ENCODE measurements at places on chromosomes 1 and 21.

DNA sequence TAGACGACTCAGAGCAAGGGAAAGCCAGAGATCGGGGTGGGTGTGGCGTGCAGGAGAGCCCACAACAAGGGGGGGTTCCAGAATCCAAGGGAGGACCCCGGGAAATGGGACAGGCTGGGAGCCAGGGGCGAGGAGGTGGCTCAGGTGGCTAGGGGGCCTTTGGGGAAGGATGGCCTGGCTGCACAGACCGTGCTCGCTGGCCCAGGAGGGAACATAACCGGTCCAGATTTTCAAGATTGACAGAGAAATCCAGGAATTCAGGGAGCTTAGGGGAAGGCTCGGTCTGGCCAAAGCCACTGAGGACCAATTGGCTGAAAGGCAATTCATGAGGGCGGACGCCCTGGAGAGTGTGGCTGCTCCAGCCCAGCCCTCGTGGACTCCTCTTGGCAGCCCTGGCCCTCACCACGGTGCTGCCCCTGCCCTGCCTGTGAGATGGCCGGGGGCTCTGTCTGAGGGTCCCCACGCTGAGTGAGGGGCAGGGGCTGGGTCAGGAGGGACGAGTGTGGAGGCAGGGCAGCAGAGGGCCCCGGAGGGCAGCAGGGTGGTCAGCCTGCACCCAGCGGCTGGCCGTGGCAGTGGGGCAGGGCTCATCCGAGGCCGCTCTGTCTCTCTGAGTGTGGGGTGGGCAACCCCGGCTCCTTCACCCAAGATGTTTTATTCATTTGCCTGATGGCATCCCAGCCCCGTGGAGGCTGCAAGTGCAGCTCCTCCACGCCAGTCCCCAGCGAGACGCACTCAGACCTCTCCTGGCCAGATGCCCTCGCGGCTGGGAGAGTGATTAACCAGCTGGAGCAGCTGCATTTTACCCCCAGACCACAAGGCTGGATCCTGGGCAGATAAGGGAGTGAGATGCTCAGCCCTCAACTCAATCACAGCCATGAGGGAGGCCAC, 5.6 kb upstream of the LRRC3 start:
- no peak for DNase-seq

GRCh38 chr1:186564582-186564981, 103.7 kb upstream of the PDC start:
- DNase-seq, result no peak

DNA sequence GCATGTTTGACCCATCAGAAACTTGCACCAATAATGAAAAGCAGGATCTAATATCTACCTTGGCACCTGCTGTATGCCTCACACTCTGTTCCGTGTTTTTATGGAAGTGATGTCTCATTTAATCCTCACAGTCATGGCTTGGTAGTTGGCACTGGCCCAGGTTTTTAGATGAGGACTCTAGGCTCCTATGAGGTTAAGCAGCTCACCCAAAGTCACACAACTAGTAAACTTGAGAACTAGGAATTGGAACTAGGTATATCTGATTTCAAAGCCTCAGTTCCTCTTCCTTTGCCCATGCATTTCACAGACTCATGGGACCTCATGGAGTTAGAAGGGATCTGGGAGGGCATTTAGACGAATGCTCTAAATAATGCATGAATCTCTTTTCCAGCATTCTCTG, 21.3 kb upstream of the TARBP1 start:
- no peak for DNase-seq

DNA sequence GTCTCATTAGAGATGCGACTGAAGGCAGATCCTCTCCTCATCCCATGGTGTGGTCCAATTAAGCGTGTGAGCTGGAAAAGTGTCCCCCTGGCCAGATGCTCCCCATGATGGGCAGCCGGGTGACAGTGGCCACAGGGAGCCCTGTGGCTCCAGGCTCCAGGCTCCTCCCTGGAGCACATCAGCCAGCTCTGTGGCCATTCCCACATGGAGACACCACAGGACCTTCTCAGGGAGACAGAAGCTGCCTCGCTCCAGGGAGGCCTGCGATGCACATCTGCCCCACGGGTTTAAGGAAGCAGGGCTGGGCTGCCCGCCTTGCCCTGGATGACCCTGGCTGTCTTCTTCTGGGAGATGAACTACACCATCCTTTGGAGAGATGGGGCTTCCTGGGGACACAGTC, 99.9 kb upstream of the TLR5 start:
- no peak for DNase-seq

GRCh38 chr1:78527706-78528105, 36.9 kb downstream of the PTGFR start:
- DNase-seq, result no peak

DNA sequence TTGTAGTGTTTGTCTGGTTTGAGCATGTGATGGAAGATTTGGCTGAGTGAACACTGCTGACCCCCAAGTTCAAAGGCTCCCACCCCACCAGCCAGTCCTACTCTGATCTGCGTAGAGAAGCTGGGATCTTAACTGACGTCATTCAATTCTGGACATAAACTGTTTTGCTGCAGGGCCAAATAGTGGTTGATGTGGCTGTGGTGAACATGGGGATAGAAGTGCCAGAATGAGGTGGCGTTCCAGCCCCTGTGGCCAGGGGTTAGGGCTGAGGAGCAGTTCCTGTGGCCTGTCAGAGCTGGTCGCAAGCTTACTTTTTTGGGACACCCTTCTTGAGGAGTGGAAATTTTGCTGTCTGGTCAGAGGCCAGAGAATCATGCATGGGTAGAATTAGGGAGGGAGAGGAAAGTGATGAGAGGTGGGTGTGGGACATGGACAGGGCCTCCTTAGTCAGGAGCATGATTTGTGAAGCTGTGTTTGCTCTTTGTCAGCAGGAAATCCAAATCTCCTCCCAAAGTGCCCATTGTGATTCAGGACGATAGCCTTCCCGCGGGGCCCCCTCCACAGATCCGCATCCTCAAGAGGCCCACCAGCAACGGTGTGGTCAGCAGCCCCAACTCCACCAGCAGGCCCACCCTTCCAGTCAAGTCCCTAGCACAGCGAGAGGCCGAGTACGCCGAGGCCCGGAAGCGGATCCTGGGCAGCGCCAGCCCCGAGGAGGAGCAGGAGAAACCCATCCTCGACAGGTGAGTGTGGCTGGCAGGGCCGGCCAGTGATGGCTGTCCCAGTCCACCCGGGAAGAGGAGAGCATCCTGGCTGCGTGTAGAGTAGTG, 25.9 kb downstream of the SZRD1 start:
- DNase-seq, result no peak

- no peak for DNase-seq
Measured at GRCh38 chr1:59354709-59355337, 57.9 kb downstream of the FGGY start.

GRCh38 chr1:43832255-43832654, 101.3 kb upstream of the ARTN start:
- no peak for DNase-seq

- DNase-seq, result no peak
Measured at GRCh38 chr1:19619697-19620384, 24.3 kb upstream of the NBL1 start.

Measured in activated CD4-positive, CD25-positive, alpha-beta regulatory T cell (primary cell).